NCI-H510A treated with DMSO at 0.1 percent for 48 hours (cell line): ENCODE measurements at places on chromosomes 12 and 14.

- no peak for DNase-seq
Observed at GRCh38 chr14:25111061-25111601, 61.2 kb upstream of the STXBP6 start.

DNA sequence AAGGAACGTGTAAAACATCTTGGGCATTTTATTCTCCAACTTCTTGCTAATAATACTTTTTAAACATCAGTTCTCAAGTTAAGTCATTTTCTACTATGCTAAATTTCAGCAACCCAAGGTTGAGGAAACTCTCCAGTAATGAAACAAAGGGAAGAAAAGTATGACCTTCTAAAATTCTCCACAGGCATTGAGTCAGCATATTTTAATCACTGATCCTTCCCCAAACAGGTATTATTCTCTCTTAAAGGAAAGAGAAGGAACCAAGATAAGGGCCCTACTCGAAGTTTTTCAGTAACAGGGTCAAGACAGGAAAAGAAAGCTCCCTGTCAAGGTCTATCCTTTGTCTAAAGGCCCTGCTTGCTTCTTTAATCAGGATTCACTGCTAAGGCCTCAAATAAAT is 3.0 kb downstream of the KICS2 start:
- no peak for DNase-seq

DNA sequence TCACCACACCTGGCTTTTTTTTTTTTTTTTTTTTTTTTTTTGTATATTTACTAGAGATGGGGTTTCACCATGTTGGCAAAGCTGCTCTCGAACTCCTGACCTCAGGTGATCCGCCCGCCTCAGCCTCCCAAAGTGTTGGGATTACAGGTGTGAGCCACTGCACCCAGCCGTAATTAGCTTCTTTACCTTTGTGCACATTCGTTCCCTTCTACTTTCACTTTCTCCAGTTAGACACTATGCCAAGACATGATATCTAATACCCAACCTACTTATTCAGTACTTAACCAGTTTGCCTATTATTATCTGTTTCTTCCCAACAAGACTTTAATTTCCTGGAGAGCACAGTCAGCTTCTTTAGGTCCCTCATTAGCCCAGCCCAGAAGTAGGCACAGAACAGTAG is 5.3 kb downstream of the STYK1 start:
- DNase-seq, result no peak

GRCh38 chr12:107760207-107760808 is 629 bp downstream of the PRDM4 start:
- no peak for DNase-seq

DNA sequence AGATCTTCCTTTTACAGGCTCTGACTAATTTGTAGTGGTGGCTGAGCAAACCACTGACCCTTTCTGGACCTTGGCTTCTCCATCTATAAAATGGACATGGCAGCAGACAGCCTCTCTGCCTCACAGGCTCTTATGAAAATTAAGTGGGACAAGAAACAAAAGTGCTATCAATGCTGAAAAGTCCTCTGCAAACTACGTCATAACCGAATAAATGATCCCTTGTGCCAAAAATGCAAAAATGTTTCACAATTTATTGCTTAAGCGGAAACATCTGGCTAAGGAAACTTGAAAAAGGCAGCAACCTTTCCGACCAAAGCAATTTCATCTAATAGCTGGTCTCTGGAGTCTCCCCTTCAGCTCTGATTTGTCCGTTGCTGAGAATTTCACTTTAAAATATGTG is 108.5 kb upstream of the PLXNC1 start:
- no peak for DNase-seq

DNA sequence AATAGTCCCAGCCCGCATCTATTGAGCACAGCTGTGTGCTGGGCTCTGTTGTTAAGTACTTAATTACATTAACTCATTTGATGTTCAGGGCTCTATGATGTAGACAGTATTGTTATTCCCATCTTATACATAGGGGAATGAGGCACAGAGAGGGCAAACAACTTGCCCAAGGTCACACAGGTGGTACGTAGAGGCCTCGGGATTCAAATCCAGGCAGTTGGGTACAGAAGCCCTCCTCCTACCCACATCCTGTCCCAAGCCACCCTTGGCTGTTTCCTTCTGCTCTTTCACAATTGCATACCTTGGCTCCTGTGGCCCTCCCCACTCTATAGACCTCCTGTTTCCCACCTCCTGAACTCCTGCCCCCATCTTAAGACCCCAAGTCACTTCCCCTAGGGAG is 10.0 kb upstream of the GPR68 start:
- no peak for DNase-seq

DNA sequence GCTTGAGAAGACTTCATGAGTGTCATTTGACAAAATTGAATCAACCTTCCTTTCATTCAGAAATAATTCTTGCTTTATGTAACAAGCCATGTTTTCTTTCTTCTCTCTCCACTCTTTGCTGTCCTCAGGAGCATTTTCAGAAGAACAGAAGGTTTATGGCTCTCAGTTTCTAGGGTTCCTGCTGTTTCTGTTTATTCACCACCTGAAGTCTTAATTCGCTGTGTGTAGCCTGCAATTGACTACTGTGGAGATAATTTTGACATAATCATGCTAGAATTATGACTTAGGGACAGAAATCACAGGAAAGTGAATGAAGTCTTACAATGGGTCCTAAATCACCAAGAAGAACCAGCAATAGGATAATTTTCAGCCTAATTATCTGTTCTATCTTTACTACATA is 7.2 kb upstream of the PLEKHG7 start:
- no peak for DNase-seq

GRCh38 chr12:71947645-71948105 is 9.0 kb downstream of the TPH2 start:
- peak; percentile 98 for DNase-seq
